Kidney glomerular epithelial cell (primary cell): ENCODE measurements at places on chromosomes 7 and 10.
A peak's percentile ranks its signal among the peaks of the same experiment; 100 is the strongest.

- no peak for DNase-seq
Observed at GRCh38 chr10:71933651-71934050, 30.5 kb upstream of the CHST3 start.

GRCh38 chr7:117212969-117213877 is 109.6 kb downstream of the WNT2 start:
- peak; percentile 61 for DNase-seq

- DNase-seq = no peak
Observed at GRCh38 chr10:102220612-102221011, 5.5 kb upstream of the ELOVL3 start.

GRCh38 chr10:122419016-122419415 is 35.4 kb upstream of the ARMS2 start:
- DNase-seq = no peak

- DNase-seq = no peak
Observed at GRCh38 chr7:156034397-156034796, 222.1 kb upstream of the SHH start.

DNA sequence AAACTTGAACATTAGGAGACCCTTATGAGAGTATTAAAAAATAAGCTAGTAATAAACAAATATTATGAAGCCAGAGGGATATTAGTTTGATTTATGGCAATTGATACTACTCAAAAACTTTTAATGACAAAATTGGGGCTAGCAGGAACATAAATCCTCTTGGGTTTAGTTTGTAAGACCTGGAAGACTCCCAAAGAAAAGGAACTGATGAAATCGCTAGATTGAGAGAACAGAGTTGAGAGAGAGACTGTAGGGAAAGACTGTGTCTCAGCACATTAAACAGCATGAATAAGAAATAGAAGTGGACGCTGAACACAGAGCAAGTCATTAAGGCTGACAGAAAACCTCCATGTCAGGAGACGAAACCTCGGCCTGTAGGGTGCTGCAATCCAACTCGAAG is 56.4 kb downstream of the ICA1 start:
- DNase-seq = no peak

GRCh38 chr7:28032738-28033380 is 147.7 kb downstream of the JAZF1 start:
- no peak for DNase-seq

GRCh38 chr7:55132890-55133551 is 114.2 kb downstream of the EGFR start:
- DNase-seq = peak; percentile 99

- DNase-seq = no peak
Observed at GRCh38 chr7:106893591-106893990, 28.5 kb downstream of the PIK3CG start.

GRCh38 chr10:64191286-64191685 is 670.1 kb downstream of the REEP3 start:
- DNase-seq = no peak

DNA sequence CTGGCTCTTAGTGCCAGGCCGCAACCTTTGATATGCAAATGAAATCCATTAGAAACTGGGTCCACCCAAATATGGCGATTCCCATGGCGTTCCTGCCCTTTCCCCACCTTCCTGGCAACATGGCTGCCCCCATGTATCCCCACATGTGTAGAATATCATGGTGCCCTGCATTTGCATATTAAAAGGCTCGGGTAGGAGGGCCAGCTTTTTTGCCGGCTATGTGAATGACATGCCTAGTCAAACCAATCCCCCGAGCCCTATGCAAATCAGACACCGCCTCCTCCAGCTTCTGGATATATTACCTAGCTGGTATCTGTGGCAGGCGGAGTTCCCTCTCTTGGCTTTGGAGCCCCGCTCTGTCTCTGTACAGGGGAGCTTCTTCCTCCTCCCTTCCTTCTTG is 18.3 kb downstream of the MMS19 start:
- no peak for DNase-seq

- DNase-seq = no peak
Observed at GRCh38 chr10:33461295-33461640, 126.8 kb upstream of the NRP1 start.

- DNase-seq = no peak
Observed at GRCh38 chr7:116780966-116781365, 81.4 kb upstream of the CAPZA2 start.

DNA sequence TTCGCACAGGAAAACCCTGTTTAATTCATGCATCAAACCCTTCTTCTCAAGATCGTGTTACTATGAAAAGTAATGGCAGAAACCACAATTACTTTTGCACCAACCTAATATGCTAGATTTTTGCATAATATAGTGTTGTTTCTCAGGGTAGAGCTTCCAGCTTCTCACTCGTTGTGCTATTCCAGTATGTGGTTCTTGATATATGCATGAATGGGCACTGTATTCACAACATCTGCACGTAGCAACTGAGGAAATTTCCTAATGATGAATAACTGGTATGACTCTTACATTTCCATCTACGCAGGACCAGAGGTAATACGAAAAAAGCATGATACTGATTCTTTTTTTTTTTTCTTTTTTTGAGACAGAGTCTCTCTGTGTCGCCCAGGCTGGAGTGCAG is 326.6 kb upstream of the GALNT17 start:
- no peak for DNase-seq

DNA sequence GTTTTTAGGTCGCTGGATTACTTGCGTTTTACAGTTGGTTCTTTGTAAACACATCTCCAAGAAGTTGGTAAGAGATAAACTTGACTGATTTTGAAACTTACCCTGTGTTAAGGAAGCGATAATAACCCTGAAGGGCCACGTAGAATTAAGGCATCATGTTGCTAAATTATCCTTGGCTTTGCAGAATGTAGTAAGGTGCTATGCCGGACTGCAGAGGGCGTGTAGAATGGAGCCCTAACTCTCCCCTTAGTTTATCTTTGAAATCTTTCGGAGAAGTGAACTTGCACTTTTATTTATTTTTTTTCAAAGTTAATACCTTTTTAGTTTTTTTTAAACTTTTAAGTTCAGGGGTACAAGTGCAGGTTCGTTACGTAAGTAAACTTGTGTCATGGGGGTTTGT is 208.8 kb upstream of the DKK1 start:
- DNase-seq = no peak

- no peak for DNase-seq
Observed at GRCh38 chr10:8044908-8045725, 9.4 kb upstream of the GATA3 start.

DNA sequence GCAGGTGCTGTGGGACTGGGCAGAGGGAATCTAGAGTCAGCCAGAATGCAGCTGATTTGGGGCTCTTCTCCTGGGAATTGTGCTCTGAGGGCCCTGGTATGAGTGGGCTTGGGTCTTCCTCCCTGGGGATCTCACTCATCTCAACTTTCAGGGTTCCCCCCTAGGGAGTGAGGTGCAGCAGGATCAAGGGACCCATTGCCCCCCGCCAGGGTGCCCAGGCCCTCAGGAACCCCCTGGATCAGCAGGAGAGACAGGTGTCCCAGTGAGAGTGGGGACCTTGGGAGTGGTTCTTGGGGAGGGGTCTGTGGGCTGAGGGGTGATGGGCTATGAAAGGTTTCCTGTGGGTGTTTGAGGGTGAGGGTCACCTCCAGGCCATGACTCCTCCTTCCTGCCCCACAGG is 17.6 kb upstream of the VOPP1 start:
- no peak for DNase-seq

DNA sequence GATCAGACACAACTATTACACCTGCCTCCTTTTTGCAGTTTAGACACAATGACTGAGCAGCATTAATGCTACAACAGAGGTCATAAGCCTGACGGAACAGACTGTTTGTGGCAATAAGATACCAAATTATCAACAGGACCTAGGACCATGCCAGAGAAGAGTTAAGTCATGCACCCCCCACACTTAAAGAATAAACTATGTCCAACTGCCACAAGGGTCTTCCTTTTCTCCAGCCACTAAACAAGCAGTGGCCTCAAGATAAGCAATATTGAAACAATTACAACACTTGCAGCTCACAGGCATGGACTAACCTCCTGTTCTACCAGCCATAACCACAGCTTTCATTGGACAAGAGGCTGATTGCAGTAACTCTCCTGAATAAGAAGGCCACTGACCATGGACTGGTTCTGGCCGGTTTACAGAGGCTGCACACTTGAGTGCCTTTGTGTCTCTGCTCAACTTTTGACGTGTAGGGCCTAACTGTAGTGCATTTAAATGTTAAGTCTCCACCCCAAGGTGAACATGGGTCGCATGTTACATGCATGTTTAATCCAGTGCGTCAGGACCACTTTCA is 104.4 kb downstream of the STRA8 start:
- no peak for DNase-seq

GRCh38 chr10:16662923-16663322 is 141.2 kb upstream of the C1QL3 start:
- DNase-seq = no peak

DNA sequence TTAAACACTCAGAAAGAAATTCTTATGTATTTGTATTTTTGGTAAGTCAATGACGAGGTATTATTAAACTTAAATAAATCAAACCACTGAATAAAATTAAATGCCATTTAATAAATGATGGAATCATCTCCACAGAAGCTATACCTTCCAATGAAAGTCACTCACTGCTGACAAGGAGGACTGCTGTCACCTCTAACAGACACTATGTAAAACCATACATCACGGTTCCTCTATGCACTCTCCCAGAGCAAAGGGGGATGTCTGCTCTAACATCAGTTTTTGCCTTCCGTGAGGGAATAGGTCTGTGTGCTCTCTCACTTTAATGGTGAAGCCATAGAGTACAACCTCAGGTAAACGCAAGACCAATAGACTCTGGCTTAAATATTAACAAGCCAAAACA is 99.7 kb upstream of the DDC start:
- no peak for DNase-seq

DNA sequence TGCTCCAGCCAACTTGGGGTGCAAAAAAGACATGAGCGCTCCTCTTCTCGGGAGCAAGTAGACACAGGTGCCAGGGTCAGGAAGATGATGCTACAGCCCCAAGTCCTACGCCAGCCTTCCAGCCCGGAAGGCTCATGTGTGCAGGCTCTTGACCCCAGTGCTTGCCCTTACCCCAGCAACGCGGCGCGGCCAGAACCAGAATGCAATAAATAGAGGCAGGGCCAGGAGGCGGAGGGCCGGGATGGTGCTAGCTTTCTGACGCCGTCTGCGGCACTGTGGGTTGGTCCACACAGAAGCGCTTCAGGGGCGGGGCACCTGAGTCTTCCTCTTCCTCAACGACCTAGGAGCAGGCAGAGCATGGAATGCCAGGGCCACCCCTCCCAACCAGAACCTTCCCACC is 15.0 kb upstream of the BAZ1B start:
- no peak for DNase-seq

DNA sequence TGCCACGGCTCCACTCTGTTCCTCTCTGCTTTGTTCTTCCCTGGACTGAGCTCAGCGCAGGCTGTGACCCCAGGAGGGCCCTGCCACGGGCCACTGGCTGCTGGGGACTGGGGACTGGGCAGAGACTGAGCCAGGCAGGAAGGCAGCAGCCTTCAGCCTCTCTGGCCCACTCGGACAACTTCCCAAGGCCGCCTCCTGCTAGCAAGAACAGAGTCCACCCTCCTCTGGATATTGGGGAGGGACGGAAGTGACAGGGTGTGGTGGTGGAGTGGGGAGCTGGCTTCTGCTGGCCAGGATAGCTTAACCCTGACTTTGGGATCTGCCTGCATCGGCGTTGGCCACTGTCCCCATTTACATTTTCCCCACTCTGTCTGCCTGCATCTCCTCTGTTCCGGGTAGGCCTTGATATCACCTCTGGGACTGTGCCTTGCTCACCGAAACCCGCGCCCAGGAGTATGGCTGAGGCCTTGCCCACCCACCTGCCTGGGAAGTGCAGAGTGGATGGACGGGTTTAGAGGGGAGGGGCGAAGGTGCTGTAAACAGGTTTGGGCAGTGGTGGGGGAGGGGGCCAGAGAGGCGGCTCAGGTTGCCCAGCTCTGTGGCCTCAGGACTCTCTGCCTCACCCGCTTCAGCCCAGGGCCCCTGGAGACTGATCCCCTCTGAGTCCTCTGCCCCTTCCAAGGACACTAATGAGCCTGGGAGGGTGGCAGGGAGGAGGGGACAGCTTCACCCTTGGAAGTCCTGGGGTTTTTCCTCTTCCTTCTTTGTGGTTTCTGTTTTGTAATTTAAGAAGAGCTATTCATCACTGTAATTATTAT is 1.2 kb downstream of the CLDN4 start:
- no peak for DNase-seq

DNA sequence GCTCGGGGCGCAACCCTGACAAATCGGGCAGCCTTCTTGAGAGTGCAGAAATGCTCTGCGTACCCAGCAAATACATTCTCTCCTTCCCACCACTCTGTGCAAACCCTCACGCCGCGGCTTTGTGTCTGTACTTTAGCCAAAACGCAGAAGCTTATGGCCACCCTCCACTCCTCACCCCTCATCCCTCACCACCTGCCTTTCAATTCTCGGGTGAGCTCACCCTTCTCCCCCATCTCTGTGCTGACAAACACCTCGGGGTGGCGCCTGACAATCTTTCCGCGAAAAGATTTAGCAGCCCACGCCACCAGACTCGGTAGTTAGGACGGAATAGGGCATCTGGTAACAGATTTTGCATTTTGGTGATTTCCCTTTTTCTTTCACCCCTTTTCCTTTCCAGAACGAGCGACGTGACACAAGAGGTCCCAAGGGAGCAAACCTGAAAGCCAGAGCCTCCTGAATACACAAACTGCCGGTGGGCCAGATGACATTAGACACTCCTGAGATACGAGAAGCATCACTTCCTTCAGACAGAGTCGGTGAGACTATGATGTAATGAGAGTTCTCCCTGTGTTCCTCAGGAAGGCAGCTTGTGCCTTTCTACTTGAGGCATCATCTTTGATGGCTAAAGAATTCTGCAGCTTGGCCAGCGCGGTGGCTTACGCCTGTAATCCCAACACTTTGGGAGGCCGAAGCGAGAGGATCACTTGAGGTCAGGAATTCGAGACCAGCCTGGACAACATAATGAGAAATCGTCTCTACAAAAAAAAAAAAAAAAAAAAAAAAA is 671 bp upstream of the ATAD1 start:
- peak; percentile 28 for DNase-seq
